ENCODE measurements at places on chromosomes 6 and 20.
A peak's percentile ranks its signal among the peaks of the same experiment; 100 is the strongest.

DNA sequence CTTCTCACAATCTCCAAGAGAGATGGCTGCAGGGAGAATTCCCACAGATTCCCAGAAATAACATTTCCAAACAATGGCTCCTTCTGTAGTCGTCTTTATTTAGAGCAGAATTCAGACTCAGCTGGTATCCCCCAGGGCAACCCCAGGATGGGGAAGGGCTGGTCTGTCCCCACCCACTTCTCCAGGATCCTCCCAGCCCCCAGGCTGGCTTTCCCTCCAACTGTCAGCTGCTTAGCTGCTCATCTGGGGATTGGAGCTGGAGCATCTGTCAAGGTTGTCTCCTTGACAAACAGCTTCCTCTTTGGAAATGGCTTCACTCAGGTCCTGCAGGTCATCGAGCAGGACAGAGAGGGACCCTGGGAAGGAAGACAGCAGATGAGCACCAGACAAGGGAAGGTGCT, 3.5 kb upstream of the PSORS1C2 start:
- no peak for DNase-seq

DNA sequence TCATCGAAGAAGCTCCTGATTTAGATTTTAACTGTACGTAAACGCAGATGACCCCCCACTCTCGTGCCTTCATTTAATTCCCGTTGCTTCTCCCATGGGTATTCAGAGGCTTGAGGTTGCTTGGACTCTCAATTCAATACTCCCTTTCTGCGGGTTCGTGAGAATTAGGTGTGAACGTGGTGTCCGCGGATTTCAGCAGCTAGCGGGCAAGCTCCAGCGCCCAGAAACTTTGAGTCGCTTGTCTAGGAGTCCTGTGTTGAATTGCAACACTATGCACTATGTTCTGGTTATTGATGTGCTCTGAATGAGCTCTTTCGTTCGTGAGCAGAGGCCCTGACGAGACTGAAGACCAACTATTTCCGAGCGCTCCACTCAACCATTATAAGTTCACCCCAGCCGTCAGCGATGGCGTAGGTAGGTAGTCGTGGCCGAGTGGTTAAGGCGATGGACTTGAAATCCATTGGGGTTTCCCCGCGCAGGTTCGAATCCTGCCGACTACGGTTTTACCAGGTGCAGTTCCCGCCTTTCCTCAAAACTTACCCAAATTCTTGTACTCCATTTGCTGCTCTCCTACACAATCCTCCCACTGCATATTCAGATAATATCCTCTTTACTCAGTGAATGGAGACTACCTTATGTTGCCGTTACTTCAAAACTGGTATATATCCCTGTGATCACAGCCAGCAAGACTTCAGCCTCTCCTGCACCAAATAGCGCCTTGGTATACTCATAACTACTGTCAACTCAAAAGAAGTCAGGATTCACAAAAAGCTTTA, 72.6 kb upstream of the ZNF184 start:
- DNase-seq, result no peak

GRCh38 chr6:33897189-33897780, 93.5 kb upstream of the MLN start:
- no peak for DNase-seq

GRCh38 chr6:26350858-26351543, 14.0 kb upstream of the BTN3A2 start:
- no peak for DNase-seq

DNA sequence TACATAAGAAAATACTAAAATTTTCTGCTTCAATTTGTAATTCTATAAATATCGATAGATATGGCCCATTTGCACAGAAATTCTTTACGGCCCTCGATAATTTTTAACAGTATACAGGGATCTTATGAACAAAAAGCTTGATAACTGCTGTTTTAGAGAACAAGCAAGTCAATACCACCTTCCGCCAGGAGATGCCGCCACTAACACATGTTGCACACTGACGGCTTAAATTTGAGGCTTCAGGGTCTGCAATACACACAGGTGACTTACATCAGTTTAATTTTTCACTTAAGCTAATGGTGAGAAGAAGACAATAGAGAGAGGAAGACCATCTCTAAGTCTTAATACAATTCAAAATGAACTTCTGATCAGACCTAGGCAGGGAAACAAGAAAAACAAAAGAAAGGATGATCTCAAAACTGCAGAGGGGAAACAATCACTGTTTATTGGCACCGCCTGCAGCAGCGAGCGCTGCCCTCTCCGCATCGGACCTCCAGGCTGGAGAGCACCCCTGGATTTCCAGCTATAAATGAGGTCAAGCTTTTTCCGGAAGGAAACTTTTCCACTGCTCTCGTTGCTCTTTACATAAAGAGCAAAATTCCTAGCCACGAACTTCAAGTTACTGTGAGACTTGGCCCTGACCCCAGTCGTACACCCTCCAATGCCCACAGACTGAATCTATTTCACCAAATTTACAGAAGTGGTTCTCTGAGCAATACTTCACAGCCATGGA, 53.9 kb downstream of the OTOR start:
- no peak for DNase-seq

DNA sequence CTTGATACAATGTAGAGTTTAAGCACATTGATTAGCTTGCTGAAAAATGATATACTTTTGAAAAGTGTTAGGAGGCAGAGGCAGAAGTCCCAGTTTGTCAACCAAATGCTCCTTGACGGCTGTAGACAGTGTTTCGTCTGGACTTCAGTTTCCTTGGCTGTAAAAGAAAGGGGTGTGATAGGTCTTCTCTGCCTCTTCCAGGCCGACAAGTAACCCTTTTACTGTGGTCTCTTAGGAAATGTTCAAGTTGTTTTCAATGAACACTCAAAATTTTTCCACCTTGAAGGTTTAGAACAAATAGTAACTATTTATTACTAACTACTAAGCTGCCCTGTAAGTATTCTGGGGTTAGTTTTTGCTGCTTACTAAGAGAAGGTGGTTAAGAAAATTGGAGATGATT, 122.4 kb downstream of the IRF4 start:
- no peak for DNase-seq

DNA sequence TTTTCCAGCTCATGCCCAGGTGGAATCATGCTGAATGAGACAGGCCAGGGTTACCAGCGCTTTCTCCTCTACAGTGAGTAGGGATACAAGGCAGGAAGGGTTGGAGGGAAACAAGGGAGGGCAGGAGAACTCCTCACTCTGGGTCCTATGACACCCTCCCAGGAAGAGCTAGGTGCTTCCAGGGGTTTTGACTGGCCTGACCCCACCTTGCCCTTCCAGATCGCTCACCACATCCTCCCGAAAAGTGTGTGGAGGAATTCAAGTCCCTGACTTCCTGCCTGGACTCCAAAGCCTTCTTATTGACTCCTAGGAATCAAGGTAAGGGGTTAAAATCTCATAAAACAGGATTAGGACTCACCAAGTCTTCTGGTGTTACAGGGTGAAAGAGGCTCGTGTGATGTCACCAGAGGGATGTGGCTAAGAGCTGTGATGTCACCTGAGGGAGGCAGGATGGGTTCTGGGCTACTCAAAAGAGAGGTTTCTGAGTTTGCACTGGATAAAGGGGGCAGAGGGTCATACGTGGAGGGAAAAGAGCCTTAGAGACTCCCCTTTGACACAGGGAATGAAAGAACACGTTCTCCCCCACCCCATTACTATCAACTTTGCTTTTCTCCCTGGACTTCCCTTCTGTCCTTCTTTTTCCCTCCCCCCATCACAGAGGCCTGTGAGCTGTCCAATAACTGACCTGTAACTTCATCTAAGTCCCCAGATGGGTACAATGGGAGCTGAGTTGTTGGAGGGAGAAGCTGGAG, 1.9 kb downstream of the APOM start:
- DNase-seq, result no peak

GRCh38 chr20:40813708-40814630, 124.9 kb upstream of the MAFB start:
- DNase-seq, result no peak

- no peak for DNase-seq
These were observed 83.6 kb upstream of the MYLIP start for GRCh38 chr6:16045238-16045637.

- no peak for DNase-seq
These were observed 118.7 kb upstream of the GJE1 start for GRCh38 chr6:142013875-142014495.

DNA sequence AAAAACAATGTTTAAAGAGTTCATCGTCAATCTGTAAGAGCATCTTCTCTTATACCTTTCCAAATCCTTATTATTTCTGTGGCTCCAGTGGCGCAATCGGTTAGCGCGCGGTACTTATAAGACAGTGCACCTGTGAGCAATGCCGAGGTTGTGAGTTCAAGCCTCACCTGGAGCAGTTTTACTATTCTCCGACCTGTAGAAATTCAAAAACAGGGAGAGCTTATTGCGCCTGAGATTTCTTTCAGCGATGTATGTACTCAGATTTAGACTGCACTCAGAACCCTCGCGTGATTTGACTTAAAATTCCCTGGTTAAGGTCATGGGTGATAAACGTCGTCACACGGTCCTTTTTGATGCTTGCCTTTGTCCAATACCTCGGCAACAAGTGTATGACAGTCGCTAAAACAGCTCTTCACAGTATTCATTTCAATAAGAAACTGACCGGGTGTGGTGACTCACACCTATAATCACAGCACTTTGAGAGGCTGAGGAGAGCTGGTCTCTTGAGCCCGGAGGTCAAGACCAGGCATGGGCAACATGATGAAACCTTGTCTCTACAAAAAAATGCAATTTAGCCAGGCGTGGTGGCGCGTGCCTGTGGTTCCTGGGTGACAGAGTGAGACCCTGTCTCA, 11.9 kb downstream of the GPX5 start:
- DNase-seq, result no peak

DNA sequence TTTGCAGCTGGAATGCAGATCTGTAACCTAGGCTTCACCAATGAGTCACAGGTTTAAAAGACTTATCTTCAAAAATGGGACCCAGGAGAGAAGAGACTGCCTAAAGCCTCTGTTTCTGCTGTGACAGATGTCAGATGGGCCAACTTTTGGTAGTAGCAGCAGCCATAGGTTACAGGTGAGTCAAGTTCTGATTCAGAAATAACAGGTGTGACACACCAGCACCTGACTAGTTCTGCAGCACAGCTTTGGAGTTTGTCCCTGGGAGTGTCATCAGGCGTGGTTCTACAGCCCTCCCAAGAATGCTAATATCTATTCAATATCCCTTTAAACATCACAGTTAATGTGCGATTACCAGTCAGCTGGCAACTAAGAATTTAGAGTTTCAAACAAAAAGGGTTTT, 121.9 kb upstream of the BTN3A2 start:
- DNase-seq, result peak; percentile 64

GRCh38 chr6:19905584-19905983, 68.4 kb downstream of the ID4 start:
- DNase-seq, result no peak

- DNase-seq, result no peak
These were observed 79.4 kb upstream of the PRSS16 start for GRCh38 chr6:27168108-27168507.

DNA sequence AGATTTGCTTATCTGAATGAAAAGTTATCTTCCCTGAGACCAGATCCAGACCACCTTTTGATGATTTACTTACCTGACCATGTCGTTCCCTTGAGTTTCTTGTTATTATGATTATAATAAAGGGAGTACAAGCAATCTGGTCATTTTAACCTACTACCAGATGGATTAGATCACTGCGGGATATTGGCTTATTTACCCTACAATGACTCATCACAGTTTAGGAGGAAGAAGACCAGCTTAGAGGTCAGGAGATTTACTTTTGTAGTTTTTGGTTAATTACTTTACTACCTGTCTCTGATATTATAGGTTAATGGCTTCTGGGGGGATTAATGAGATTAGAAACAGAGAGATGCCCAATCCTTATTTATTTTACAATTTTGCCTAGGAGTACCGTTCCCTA, 10.7 kb downstream of the PKIB start:
- no peak for DNase-seq

- no peak for DNase-seq
These were observed 111.9 kb downstream of the TBX18 start for GRCh38 chr6:84652356-84653026.

DNA sequence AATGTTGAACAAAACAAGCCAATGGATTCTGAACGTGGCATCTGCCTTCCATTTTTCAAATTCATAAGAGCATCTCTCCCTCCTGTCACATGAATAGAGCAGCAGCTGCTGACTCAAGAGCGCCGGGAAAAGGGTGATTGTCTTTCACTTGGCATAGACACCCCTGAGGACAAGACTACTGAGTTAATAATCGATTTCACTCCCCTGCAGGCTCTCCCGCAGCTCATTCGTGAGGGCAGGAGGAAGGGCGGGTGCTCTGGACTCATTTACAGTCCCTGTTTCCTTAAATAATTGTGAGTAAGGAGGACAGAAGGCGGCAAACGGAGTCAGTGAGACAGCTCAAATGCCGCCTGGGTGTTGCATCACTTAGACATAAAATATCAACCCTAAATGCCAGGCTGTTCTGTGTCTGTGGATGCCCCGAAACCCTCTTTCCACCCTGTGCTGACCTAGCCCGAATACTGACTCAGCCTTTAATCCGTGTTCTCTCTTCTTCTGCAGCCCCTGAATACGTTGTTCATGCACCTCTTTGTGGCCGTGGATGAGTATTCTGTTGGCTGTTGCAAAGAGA, 21.6 kb downstream of the CFAP61 start:
- DNase-seq, result no peak

GRCh38 chr6:53411451-53411850, 62.7 kb upstream of the ELOVL5 start:
- no peak for DNase-seq

Data from left colon (tissue), 2 donors.